Fibroblast of the aortic adventitia (primary cell): ENCODE measurements at places on chromosomes 1 and 21. TPM values are rescaled to one million over a fixed set of nuclear protein-coding genes. Genes with fewer than 3 reads are reported as not detected.

DNA sequence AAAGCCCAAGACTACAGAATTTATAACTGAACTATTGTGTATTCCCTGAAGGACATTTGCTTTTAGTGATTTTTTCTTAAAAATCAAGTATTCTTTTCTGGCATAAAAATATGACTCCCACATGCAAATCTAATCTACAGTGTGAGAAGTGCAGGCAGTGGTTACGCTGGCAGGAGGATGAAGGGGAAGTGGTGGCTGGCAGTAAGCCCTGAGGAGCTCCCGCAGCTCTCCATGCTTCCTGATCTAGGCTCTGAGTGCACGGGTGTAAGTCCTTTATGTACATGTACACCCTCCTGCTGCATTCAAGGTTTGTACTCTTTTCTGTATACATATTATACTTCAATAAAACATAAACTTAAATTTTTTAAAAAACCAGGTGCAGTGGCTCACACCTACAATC, 67.5 kb upstream of the PRDX6 start:
- DNase-seq: peak; percentile 94

DNA sequence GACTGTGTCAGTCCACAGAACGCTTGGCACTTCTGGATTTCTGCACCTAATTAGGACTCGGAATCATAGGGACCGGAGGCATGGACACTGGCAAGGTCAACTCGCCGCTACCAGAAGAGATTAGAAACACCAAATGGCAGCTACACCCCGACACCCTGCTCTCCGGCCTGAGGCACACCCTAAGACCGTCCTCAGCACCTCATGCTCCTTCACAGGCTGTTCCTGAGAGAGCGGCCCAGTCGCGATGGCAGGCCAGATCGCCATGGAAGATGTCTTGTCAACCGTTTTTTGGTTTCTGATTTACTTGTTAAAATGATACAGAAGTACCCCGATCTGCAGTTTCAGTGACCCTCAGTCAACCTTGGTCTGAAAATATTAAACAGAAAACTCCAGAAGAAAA, 46.8 kb downstream of the NPHP4 start:
- no peak for DNase-seq

FCRL5 gene
- total RNA-seq: not detected in 2 replicates

GRCh38 chr1:104760017-104760416, 1010.3 kb downstream of the AMY1C start:
- DNase-seq: no peak

CDA gene
- 0.27 TPM in 1 of 2 replicates, not detected in the other for total RNA-seq

GRCh38 chr1:67332653-67333529, 25.2 kb downstream of the IL12RB2 start:
- DNase-seq: no peak

NPR1 gene
- 1.5 and 24.0 TPM in 2 replicates for total RNA-seq

GRCh38 chr1:183195142-183195574, 9.1 kb downstream of the LAMC2 start:
- DNase-seq: no peak

RAP1GAP gene
- 0.08 and 0.09 TPM in 2 replicates for total RNA-seq

DNA sequence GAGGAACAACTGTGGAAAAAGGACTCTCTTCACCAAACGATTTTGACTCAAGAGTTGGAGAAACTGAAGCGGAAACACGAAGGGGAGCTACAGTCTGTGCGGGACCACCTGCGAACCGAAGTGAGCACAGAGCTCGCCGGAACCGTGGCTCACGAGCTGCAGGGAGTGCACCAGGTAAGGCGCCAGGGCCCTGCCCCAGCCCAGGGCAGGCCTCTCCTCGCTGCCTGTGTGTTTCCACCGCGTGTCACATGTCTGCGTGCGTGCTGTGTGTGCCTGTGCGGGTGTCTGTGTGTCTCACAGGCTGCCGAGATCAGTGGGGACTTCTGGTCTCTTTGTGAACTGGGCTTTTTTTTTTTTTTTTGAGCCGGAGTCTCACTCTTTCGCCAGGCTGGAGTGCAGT, 43.0 kb downstream of the PCNT start:
- DNase-seq: no peak

SEMA4A gene
- total RNA-seq: 1.4 and 3.2 TPM in 2 replicates

GRCh38 chr1:223712194-223712849, at the start of gene CAPN2:
TSS of gene CAPN2 (plus strand) at chr1:223712539. CDS start at chr1:223712641, 102 bp downstream.
- DNase-seq: peak; percentile 82

KCNJ9 gene
- total RNA-seq: 0.08 TPM in 1 of 2 replicates, not detected in the other

GRCh38 chr21:16797966-16798365, 714.9 kb upstream of the CXADR start:
- DNase-seq: no peak

REG4 gene
- total RNA-seq: not detected in 2 replicates

DNA sequence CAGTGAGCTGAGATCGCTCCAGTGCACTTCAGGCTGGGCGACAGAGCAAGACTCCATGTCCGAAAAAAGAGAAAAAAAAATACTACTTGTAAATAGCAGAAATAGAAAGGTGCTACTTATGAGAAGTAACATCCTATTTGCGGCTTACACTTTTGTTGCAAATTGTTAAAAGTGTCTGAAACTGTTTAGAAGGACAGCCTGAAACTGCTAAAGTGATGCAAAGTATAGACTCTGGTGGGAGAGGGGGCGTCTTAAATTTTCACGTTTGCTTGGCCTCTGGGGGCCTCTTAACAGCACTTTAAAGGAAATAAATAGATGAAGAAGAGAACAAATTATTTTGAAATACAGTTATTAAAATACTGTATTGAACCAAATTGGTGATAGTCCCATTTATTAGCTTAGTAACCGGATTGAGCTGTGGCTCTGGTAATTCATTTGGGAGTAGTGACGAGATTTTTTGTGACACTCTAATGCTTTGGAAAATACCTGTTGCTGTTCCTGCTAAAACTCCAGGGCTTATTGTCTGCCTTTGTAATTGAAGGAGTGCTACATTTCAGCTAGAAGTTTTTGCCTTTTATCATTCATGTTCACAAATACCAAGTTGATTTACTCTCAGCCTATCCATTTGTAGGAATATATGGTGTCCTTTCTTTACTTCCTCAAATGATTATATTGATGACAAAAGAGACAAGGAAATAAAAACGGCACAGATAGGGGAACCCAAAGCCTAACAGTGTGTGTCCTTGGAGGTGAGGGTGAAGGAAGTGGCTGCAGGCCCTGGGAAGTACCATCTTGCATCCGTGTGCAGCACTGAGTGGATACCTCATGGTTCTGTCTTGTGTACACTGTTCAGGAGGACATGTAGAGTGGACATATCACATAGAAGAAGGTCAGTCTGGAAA, 6.2 kb downstream of the PKNOX1 start:
- DNase-seq: no peak

GRCh38 chr21:34882719-34883131, 166.4 kb downstream of the RUNX1 start:
- DNase-seq: no peak

OR2T33 gene
- not detected in 2 replicates for total RNA-seq

DNA sequence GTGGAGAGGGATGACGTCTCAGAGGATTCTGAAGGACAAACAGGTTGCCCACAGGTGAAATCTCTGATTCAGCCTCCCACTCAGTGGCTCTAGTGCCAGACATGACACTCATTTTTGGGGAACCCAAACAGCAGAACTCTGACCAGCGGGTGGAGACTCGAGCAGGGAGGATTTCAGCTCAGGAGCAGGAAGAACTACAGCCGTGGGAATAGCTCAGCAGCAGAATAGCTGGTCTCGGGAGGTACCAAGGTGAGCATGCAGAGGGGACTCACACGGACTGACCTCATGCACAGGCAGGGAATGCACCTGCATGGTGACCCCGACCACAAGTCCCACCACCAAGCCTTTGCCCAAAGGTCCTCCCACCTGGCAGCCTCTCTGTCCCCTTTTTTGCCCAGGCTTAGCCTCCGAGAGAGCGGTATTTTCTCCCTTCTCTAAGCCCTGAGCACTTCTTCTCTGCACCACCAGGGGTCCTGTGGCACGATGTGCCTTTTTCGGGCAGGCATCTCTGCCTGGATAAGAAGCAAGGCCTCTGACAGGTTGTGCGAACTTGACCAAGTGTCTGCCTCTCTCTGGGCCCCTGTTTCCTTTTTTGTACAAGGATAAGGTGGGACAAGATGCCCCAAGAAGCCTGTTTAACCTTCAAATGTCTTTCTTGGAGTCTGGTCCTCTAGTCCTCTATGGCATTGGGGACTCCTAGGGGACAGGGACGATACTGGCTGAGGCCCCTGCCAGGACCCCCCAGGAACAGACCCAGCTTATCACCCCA, 8.8 kb upstream of the FGR start:
- peak; percentile 70 for DNase-seq

GRCh38 chr1:7011826-7012225, 226.6 kb downstream of the CAMTA1 start:
- DNase-seq: no peak
